ENCODE measurements at places on chromosomes 12 and 14. TPM values are rescaled to one million over a fixed set of nuclear protein-coding genes. Genes with fewer than 3 reads are reported as not detected.

The C14orf132 gene
- total RNA-seq = 3.7 TPM

The RNASE2 gene
- total RNA-seq = not detected

GRCh38 chr12:53770281-53770680 lies 18.5 kb upstream of the CISTR start:
- peak; percentile 80 for DNase-seq

DNA sequence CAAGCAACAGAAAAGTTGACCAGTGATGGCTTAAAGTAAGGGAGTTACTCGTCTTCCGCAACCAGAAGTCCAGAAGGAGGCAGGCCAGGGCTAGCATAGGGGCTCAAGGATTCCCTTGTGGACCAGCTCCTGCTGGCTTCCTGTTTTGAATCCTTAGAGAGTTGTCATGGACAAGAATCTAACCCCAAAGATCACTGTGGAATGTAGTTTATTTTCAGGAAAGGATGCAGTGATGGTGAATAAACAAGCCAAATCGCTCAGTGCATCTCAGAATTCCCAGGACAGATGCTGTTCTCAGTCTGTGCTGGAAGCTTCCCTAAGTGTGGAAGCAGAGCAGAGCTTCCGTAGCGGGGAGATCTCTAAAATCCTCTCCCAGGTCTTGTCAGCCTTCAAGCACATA lies 311.3 kb downstream of the C12orf75 start:
- no peak for DNase-seq

GRCh38 chr14:52259434-52259833 lies 8.1 kb upstream of the PTGDR start:
- DNase-seq = no peak

GRCh38 chr12:120573560-120573959 lies 7.6 kb downstream of the POP5 start:
- DNase-seq = no peak

DNA sequence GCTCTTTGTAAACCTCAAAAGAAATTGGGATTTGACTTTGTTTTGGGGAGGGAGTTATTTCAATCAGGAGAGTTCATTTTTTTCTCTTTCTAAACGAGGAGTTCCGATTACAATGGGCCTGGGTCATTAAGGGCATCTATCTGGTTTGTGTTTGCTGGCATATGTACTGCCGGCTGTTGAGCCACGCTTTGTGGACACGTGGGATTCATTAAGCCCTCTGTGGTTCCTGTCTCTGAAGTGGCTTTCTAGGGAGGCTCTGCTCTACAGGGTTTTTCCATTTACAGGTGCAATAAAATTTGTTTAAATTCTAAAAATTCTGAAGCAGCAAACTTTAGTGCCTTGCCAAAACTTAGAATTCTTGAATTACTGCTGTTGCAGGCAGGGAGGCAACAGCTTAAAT lies 57.9 kb downstream of the GNS start:
- DNase-seq = no peak

- DNase-seq = no peak
Observed at GRCh38 chr14:89202413-89203190, 214.4 kb downstream of the FOXN3 start.

GRCh38 chr12:21300632-21301031 lies 34.1 kb downstream of the SLCO1A2 start:
- no peak for DNase-seq

DNA sequence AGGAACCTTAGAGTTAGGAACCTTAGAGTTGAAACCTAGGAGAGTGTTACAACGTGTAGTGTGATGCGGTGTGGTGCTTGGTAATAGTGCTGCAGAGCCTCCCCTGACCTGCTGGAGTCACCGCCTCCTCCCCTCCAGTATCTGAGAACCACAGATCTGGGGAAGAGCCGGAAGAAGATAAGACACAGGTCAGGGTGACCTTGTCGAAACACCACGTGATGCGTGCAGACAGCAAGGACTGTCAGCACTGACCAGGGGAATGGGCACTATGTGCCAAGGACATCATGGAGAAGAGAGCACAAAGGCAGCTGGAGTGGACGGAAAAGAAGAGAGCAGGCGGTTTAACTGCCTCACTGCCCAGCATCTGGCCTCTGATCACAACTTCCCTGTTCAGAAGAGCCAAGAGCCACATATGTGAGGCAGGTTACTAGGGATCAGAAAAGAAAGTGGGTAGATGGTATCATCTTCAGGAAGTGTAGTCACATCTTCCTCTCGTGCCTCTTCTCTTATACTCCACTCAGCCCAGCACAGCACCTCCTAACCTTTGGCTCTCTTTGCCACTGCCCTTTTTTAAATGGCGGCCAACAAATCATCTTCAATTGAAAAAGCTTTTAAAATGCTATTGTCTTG lies 93.7 kb downstream of the TESC start:
- DNase-seq = no peak

- peak; percentile 65 for DNase-seq
Observed at GRCh38 chr14:55438066-55438683, 2.2 kb downstream of the TBPL2 start.

DNA sequence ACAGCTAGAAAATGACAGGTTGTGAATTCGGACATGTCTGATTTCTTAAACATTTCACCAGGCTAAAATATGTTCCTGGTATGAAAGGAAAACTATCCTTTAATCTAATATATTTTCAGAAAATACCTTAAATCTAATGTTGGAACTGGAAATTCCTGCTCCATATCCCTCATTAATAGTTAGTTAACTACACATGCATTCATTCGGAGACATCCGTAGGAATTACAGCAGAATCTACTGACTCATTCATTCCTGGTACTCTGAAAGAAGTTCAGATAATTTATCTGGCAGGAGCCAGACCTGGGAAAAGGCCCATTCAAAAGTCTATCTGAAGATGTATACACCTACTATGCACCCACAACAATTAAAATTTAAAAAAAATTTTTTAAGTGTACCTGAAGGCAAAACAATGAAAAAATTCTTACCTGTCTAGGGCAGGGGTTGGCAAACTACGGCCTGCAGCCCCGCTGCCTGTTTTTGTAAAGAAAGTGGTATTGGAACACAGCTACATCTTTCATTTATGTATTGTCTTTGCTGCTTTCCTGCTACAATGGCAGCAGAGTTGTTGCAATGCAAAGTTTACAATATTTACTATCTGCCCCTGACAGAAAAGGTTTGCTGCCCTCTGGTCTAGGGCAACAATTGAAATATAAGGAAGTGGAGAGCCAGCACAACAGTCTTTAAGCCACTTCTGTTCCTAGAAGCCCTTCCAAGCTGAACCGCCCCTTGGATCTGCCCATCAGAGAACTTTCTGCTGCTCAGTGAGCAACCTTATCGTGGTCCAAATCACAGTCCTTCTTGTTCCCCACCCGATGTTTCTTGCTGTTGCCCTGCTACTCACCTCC lies 17.9 kb upstream of the NFYB start:
- DNase-seq = no peak

DNA sequence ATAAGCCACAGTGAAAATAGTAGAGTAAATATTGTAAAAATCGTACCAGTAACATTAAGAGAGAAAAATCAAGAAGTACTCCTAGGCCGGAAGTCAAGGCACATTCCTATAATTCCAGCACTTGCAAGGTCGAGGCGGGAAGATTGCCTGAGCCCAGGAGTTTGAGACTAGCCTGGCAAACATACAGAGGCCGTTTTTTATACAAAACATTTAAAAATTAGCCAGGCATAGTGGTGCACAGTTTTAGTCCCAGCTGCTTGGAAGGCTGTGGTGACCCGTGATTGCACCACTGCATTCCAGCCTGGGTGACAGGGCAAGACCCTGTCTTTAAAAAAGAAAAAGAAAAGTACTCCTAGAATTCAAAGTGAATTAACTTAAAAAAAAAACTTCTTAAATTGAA lies 341.8 kb downstream of the C12orf50 start:
- DNase-seq = peak; percentile 39

All from Daoy (cell line).